Stimulated activated CD4-positive, alpha-beta T cell treated with anti-CD3 and anti-CD28 coated beads, Interleukin-1b, Interleukin-23, amount 100 ng/mL, for 1 hour (primary cell): ENCODE measurements at places on chromosomes 1 and 21.

DNA sequence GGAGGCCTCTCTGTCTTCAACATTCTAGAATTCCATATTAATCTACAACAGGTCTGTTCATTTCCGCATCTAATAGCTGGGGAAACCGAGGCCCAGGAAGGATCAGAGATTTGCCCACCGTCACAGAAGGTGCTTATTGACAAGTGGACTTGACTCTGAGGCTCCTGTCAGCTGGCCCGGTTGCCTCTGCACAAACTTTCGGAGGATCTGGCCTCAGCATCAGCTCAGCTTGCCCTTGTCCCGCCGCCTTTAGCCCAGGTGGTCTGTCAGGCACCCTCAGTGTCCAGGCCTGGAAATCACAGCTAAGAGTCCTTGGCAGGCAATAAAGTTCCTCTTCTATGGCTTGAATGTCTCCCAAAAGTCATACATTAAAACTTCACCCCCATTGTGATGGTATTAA, 8.2 kb upstream of the RUNX3 start:
- no peak for DNase-seq

DNA sequence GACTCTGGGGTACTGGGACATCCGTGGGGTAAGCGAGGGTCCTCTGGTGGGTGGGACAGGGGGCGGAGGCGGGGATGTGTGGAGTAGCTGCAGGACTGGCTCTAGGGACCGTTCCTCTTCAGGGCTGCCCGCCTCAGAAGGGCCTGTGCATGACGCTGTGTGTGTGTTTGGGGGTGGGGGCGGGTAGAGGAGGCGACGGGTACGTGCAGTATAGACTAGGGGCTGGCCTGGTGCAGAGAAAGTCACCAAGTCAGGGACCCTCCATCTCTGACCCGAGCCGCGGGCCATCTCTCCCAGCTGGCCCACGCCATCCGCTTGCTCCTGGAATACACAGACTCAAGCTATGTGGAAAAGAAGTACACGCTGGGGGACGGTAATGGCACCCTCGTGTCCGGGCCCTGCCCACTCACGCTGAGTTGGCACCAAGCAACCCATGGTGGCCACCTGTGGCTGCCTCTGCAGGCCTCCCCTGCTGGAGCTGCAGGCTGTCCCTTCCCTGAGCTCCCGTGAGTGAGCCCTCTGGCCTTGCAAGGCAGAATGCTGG, 342 bp downstream of the GSTM5 start:
- DNase-seq = no peak

- DNase-seq = no peak
Measured at GRCh38 chr1:72013161-72013560, 269.2 kb downstream of the NEGR1 start.

- no peak for DNase-seq
Measured at GRCh38 chr1:109438798-109439297, 12.6 kb upstream of the PSMA5 start.

DNA sequence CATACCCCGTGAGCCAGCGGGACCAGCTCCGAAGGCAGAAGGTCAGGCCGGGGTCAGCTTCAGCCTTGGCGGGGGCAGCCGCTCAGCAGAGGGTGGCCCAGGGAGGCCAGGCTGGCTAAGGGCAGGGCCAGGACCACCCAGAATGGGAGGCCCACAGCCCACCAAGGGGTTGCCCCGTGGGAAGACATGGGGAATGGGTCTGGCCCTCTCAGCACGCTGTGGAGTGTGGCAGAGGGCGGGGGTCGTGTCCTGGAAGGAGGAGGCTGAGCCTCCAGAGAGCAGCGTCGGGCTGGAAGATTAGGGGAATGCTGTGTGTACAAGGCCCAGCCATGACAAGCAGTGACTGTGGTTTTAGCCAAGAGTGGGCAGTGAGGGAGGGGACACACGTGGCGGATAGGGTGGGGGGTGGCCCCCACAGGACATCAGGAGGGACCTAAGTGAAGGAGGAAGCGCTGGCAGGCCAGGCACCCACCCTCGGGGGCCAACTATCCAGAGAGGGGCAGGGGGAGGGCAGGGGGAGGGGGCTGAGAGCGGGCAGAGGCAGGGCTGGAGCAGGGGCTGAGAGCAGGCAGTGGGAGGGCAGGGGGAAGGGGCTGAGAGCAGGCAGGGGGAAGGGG, 43.9 kb upstream of the POFUT2 start:
- DNase-seq = no peak

GRCh38 chr21:29678626-29679025, 261.2 kb downstream of the GRIK1 start:
- no peak for DNase-seq
